ENCODE measurements at places on chromosomes 16 and 17. TPM values are rescaled to one million over a fixed set of nuclear protein-coding genes. Genes with fewer than 3 reads are reported as not detected.

The EFCAB3 gene
- not detected for total RNA-seq

The SPNS2 gene
- total RNA-seq, result 0.35 TPM

The SPNS3 gene
- total RNA-seq, result not detected

The EPOP gene
- 5.2 TPM for total RNA-seq

The CCL4 gene
- not detected for total RNA-seq

The CCL1 gene
- not detected for total RNA-seq

The CCDC40 gene
- 2.1 TPM for total RNA-seq

The IGSF6 gene
- 0.03 TPM for total RNA-seq
